Right atrium auricular region (tissue), 2 donors: ENCODE measurements at places on chromosomes 2 and 18. TPM values are rescaled to one million over a fixed set of nuclear protein-coding genes. Genes with fewer than 3 reads are reported as not detected.

The ZAP70 gene
- 1.4 TPM for total RNA-seq

The NT5C1B gene
- not detected for total RNA-seq

The TTR gene
- total RNA-seq, result not detected

DNA sequence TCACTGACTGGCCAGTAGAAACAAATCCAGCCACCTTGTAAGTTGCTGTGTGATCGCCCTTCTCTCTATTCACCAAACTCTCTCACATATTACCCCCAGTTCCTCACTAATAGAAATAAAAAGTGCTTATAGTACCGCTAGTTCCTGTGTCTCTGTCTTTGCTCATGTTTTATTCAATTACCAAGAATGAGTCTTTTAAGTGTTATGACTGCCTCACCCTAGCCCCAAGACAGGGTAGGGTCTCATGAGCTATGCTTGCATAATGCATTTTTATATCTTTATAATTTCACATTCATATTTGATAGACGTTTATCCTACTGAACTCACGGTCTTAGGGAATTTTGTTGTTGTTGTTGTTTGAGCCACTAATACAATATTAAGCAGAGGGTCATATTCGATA, 109.6 kb upstream of the DOK6 start:
- no peaks in the 10 kb centered on the region for H3K36me3 ChIP-seq
- no peaks in the 10 kb centered on the region for H3K27me3 ChIP-seq
- H3K4me3 ChIP-seq, result no peak overlapping the region
- no peak overlapping the region for H3K27ac ChIP-seq
- DNase-seq, result no peak

- no peak overlapping the region for H3K27ac ChIP-seq
- no peaks in the 10 kb centered on the region for H3K36me3 ChIP-seq
- peak; percentile 76 for DNase-seq
- peaks cover 4% of the 10 kb centered on the region for H3K4me1 ChIP-seq
These were observed 27.6 kb downstream of the CELF4 start for GRCh38 chr18:37537868-37538525.

GRCh38 chr2:138877421-138877820, 97.2 kb upstream of the NXPH2 start:
- H3K36me3 ChIP-seq, result no peaks in the 10 kb centered on the region
- no peaks in the 10 kb centered on the region for H3K4me1 ChIP-seq
- H3K4me3 ChIP-seq, result no peak overlapping the region
- no peaks in the 10 kb centered on the region for H3K27me3 ChIP-seq

GRCh38 chr2:227349989-227350612, 25.1 kb downstream of the MFF start:
- no peaks in the 10 kb centered on the region for H3K27me3 ChIP-seq
- peaks cover 26% of the 10 kb centered on the region for H3K36me3 ChIP-seq

- no peaks in the 10 kb centered on the region for H3K36me3 ChIP-seq
- no peaks in the 10 kb centered on the region for H3K27me3 ChIP-seq
- peak overlapping the region; percentile 51 for H3K27ac ChIP-seq
- H3K4me1 ChIP-seq, result no peaks in the 10 kb centered on the region
- no peak overlapping the region for H3K4me3 ChIP-seq
- DNase-seq, result peak; percentile 61
These were observed 24.2 kb upstream of the RHOB start for GRCh38 chr2:20422402-20423271.

- no peak overlapping the region for H3K27ac ChIP-seq
- H3K36me3 ChIP-seq, result peaks cover 21% of the 10 kb centered on the region
- H3K4me3 ChIP-seq, result no peak overlapping the region
- no peaks in the 10 kb centered on the region for H3K27me3 ChIP-seq
- DNase-seq, result no peak
- peaks cover 6% of the 10 kb centered on the region for H3K4me1 ChIP-seq
These were observed 13.0 kb downstream of the ACTR2 start for GRCh38 chr2:65240657-65241056.

- no peak for DNase-seq
- no peak overlapping the region for H3K4me3 ChIP-seq
- H3K4me1 ChIP-seq, result no peaks in the 10 kb centered on the region
- no peaks in the 10 kb centered on the region for H3K27me3 ChIP-seq
- H3K36me3 ChIP-seq, result no peaks in the 10 kb centered on the region
- H3K27ac ChIP-seq, result peak overlapping the region; percentile 62
These were observed 162.7 kb downstream of the ARL4C start for GRCh38 chr2:234334151-234334550.

GRCh38 chr2:207459990-207460757, 69.6 kb upstream of the CREB1 start:
- H3K27me3 ChIP-seq, result no peaks in the 10 kb centered on the region
- no peak overlapping the region for H3K27ac ChIP-seq
- no peak overlapping the region for H3K4me3 ChIP-seq
- H3K4me1 ChIP-seq, result no peaks in the 10 kb centered on the region
- no peak for DNase-seq

DNA sequence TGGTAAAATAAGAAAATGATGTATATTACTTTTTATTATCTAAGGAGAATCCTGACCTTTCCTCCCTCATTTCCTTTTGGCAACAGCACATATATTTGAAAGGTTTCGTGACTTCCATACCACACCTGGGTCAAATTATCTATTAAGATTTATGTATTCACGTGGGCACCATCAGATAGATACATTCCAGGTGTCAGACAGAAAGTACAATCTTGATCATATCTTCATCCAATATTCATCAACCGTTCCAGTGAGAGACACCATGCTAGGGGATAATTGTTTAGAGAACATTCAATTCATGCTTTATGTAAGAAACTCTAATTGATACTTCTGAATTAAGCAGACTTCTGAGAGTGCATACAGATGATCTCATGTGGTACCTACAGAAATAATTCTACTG, 73.7 kb downstream of the SCN9A start:
- no peak overlapping the region for H3K4me3 ChIP-seq
- no peaks in the 10 kb centered on the region for H3K4me1 ChIP-seq
- no peaks in the 10 kb centered on the region for H3K36me3 ChIP-seq
- no peaks in the 10 kb centered on the region for H3K27me3 ChIP-seq

- H3K4me1 ChIP-seq, result no peaks in the 10 kb centered on the region
- no peak for DNase-seq
- no peaks in the 10 kb centered on the region for H3K27me3 ChIP-seq
- no peaks in the 10 kb centered on the region for H3K36me3 ChIP-seq
- no peak overlapping the region for H3K4me3 ChIP-seq
These were observed 198.9 kb downstream of the ACKR3 start for GRCh38 chr2:236768393-236769140.
